ENCODE measurements at places on chromosomes 3 and 15.

GRCh38 chr3:183698756-183699155 is 1.2 kb downstream of the YEATS2 start:
- DNase-seq = no peak

GRCh38 chr3:69161587-69162307 is 39.4 kb upstream of the LMOD3 start:
- no peak for DNase-seq

DNA sequence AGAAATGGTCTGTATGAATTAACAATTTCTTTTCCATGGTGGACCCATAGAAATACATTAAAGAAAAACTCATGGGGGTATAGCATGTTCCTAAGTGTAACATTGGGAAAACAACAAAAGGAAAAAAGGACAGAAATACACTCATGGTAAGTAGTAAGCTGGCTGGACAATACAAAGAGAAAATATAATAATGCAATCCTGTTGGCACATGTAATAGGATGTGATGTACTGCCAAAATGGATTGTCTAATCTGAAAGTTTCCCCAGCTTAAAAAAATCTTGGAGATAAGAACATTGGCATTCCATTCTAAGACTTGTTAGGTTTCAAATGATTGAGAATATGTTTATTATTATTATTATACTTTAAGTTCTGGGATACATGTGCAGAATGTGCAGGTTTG is 128.1 kb downstream of the MBNL1 start:
- no peak for DNase-seq

DNA sequence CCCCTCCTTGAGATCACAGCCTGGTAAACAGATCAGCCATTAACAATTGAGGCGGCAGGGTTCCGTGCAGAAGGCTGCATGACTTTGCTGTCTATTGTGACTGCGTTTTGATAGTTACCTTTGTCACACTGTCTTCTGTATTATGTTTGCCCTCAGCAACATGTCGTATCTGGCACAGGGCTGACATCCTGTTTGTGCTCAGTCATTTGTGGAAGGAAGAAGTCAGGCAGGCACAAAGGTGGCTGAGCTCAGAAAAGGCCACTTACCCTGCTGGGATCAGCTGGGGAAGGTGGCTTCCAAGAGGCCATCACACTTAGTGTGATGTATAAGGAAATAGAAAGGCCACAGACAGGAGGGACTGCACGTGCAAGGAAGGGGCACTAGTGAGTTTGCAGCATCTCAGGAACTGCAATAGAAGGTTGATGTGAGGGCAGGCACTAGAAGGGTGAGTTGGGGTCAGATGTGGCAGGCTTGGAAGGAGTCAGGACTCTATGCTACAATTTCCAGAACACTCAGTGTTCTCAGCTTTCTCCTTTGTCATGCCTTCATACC is 13.4 kb downstream of the PML start:
- DNase-seq = no peak

Measured in T-helper 2 cell (primary cell).